Stimulated activated CD8-positive, alpha-beta memory T cell treated with anti-CD3 and anti-CD28 coated beads, Interleukin-4, amount 100 ng/mL, for 24 hours (primary cell): ENCODE measurements at places on chromosomes 1 and 21.

DNA sequence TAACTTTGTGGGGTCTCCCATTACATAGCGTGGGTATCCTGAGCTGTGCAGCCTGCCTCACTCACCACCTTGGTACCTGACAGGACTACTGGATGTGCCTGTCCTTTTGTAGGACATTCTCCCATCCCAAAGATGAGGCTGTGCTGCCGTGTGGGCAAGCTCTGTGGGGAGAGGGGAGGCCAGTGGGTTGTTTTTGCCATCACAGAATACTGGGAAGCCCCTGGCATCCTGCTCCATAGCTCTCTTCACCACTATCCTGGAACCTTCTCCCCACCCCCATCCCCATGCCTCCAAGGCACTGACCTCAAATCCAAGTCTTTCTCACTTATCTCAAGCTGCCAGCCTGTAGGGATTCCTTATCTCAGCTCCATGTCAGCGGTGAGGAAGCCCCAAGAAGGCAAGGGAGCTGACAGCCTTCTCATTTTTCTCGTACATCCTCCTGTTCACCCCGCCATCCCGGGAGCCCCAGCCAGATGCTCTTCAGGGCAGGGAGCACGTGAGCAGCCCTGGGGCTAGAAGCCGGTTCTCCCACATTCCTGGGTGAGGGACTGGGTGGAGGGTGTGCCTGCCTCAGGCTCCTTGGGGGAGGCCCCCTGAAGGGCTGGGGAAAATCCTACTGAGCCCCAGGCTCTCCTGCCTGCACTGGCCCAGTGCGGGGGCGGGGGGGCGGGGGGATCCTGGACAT, 2.4 kb upstream of the ELF3 start:
- no peak for DNase-seq

- DNase-seq = no peak
These were observed 447.0 kb upstream of the PKN2 start for GRCh38 chr1:88237058-88237457.

DNA sequence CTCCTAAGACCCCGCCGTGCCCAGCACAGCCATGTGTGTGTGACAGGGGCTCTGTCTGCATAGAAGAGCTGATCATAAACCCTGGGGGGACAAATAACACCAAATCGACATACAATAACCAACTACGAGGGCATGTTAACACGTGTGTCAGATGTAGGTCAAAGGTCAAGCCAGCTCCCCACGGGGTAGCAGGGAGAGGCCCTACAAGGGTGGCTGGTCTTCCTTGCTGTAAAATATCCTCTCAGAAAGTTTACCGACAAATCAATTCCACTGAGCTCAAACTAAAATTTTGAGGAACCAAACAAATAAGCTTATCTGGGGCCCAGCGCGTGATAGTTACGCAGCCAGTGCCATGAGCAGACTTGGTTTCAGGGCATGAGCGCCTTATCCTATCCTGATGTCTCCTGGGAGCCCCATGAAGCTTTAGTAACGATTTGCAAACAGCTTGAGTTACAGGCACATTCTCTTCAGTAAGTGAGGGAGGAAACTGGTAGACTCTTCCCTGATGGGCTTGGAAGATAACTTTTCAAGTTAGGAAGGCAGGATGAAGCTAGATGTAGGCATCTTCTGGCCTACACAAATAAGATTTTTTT, 2.7 kb upstream of the TMPRSS3 start:
- DNase-seq = no peak

GRCh38 chr21:41149199-41149598, 18.8 kb upstream of the BACE2 start:
- DNase-seq = no peak
